ENCODE measurements at places on chromosomes 3 and 15. TPM values are rescaled to one million over a fixed set of nuclear protein-coding genes. Genes with fewer than 3 reads are reported as not detected.

DNA sequence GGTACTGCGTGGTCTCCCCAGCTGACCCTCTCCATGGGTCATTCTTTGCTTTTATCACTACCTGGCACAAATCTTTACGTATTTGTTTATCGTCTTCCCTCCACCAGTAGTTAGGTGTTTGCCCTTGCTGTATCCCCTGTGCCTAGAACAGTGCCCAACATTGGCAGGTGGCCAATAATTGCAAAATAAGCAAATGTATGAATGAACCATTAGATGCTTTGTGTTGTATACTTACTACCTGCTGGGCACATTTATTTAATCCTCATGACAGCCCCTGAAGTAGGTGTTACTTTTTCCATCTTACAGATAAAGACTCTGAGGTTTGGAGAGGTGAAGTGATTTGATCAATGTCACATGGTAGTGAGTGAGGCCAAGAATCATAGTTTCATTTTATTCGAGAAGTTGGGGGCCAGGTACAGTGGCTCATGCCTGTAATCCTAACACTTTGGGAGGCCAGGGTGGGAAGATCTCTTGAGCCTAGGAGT lies 2.0 kb upstream of the TWF2 start:
- DNase-seq = no peak

DNA sequence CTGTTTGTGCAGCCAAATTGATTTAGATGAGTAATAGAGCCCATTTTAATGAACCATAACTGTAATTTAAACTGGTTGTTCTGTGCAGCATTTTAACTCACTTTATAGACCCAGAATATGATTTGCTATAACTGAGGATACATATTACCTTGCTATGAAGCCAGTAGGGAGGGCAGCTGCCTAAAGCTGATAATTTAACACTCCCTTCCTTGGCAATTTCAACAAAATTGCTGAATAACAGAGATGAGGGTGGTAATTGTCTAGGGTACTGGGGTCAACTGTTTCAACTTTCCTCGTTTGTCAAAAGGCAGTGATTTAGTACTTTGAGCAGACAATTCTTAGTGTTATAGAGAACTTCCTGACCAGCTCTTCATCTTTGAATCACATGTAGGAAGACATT lies 304.9 kb upstream of the POU1F1 start:
- DNase-seq = no peak

- DNase-seq = no peak
Observed at GRCh38 chr3:137948400-137949072, 61.4 kb upstream of the CLDN18 start.

- DNase-seq = no peak
Observed at GRCh38 chr3:158717576-158717975, 14.7 kb downstream of the RARRES1 start.

GRCh38 chr3:82079335-82079890 lies 318.0 kb upstream of the GBE1 start:
- DNase-seq = no peak

GRCh38 chr3:81485444-81485865 lies 276.0 kb downstream of the GBE1 start:
- no peak for DNase-seq

DNA sequence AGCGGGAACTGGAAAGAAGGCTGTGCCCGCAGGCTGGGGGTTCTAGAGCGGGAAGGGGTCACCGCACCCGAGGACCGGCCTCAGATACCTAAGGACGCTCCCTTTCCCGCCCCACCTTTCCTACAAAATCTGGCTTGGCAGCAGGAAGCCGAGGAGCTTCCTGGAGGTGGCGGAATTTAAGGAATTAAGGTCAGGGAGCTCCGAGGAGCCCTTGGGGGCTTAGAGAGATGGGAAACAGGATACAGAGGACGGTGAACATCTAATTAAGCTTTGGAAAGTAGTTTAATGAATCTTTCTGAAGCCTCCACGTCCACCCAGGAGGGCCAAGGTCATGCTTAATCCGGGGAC lies 507 bp upstream of the AP3B2 start:
- DNase-seq = no peak

- no peak for DNase-seq
Observed at GRCh38 chr3:24748520-24748919, 253.9 kb upstream of the THRB start.

DNA sequence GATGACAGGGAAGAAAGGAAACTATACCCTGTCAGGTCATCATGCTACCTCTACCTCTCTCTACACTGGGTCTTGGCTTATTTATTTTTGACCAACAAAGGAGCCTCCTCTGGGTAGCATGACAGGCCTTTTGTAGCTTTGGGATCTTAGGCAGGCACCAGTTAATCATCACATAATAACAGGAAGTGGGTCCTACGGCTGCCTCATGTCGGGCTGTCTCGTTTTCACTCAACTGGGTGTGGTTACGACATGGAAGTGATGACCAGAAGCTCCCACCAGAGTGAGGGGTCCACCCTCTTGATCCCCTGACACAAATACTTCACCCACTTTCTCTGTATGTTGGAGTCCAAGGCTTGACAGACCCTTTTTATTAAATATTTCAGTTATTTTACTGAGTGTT lies 105.3 kb downstream of the CD47 start:
- no peak for DNase-seq

DNA sequence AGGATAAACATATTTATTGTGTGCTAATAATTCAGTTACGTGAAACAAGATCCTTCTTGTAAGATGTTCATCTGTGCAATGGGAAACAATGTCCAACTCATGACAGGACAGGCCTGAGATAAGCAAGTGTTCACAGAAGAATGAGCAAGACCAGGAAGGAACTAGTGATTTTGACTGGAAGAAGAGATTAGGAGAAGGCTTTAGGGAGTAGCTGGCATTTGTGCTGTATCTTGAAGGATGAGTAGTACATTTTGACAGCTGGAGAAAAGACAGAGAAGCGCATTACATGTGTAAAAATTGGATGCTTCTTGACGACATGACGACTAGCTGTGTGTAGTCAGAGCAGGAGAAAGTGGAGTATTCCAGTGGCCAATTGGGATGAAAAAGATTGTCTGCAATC lies 48.4 kb downstream of the GBE1 start:
- no peak for DNase-seq

DNA sequence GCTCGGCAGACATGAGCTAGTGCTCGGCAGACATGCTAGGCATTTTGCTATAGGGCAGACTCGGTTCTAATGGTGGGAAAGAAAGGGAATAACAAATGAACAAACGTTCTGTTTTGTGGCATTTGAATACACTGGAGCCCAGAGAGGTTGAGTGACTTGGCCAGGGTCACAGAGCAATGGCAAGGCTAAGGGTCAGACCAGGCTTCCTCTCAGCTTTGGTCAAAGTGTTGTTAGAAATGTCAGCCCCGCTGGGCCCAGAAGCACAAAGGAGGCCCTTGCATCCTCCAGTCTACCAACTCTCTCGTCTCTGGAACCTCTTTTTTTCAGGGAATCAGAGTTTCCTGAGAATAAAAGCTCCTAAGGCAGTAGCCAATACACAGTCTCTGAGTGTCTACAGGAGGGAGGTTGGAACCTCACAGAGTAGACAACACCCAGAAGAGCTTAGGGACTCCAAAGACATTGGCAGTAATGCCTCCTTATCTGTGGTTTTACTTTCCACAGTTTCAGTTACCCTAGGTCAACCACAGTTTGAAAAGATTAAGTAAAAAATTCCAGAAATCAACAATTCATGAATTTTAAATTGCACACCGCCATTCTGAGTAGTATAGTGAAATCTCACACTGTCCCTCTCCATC lies 47.3 kb downstream of the SSUH2 start:
- no peak for DNase-seq

- DNase-seq = peak; percentile 7
Observed at GRCh38 chr3:45573591-45573990, 21.0 kb upstream of the LIMD1 start.

DNA sequence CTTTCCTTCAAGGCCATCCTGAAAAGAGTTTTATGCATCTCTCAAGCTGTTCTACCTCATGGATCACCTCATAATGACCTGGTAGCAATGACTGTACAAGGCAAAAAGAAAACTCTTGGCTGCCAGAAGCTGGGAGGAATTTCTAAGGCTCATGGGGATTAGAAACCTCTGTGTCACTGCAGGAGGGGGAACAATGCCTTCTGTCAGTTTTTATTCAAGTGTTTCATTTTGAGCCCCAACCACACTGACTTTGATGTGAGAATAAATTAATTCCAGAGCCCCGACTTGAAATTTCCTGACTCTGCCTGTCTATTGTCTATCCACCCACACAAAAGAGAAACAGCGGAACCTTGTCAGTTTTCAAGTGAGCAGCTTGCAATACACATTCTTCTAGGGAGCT lies 58.7 kb upstream of the MRPL3 start:
- no peak for DNase-seq

DNA sequence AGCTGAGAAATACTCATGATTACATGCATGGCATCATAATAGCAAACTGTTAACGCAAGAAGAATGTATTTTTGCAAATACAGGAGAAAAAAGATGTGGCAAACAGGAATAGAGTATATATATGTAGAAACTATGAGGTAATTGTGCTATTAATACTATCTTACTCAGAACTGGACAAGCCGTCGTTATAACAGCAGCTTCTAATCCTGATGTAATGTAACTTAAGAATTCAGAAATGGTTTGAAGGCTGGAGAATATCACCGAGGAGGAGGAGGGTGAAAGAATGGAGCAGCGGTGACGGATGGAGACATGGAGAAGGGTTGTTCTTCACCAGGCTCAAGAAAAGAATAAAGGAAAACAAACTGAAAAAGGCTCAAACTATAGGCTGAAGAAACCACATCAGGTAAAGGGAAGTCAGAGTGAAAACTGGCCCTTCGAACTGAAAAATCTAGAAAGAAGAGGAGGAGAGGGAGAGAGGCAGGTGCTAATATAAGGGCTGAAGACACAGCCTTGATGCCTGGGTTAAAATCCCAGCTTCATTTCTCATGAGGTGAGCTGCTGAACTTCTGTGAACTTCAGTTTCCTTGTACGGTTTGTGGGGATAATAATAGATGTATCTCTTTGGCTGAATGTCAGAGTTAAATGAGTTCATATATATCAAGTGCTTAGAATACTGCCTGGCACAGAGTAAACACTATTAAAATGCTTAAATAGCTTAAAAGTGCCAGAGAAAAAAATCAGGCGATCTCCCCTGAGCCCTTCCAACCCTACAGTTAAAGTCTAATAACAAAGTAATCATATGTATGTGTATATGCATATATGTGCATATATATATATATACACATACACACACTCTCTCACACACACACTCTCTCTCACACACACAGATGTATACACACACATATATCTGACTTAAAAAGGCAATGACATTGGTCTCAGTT lies 43.9 kb downstream of the GOLIM4 start:
- no peak for DNase-seq

DNA sequence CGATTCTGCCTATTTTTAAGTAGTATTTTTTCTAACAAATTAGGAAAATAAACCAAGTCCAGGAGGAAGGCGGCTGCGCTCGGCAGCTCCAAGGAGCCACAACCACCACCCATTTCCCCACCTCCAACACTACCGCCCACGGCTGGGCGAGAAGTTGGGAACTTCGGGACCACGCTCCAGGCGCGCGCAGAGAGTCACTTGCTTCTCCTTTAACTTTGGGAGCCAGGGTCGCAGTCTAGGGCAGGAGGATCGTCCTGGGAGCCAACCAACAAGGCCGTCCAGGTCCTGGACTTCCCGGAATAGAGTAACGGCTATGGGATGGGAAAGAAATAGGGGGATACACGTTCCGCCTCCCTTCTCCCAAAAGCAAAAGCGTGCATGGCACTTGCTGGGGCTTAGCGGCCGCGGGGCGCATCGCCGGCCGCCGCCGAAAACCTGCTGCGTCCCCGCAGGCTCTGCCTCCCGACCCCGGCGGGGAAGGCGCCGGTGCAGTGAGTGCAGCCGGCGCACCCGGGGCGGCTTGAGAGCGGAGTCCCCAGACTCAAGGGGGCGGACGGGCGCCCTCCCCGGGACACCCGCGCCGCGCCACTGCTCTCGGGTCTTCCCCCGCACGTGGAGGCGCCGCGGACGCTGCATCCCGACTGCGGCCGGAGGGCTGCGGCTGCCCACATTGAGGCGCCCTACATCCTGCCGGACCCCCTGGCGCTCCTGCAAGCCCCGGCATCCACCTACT lies 699 bp downstream of the MEGF11 start:
- DNase-seq = no peak

DNA sequence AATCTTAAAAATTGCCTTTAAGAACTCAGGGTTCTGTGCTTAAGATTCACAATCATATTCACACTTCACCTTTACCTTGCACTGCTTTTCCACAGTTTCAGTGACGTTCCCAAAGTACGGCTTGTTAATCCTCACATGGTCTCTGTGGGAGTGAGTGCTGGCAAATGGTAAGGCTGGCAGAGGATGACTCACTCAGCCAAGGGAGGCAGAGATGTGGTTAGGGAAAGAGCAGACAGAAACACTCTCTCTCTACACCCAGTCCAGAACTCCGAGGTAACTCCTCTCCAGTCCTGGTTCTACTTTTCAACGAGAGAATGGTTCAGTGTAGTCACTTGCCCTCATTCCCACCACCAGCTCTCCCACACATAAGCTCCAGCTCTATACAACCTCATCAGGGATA lies 33.1 kb downstream of the RASGRP1 start:
- no peak for DNase-seq

- no peak for DNase-seq
Observed at GRCh38 chr15:33098094-33099058, 96.1 kb downstream of the FMN1 start.

DNA sequence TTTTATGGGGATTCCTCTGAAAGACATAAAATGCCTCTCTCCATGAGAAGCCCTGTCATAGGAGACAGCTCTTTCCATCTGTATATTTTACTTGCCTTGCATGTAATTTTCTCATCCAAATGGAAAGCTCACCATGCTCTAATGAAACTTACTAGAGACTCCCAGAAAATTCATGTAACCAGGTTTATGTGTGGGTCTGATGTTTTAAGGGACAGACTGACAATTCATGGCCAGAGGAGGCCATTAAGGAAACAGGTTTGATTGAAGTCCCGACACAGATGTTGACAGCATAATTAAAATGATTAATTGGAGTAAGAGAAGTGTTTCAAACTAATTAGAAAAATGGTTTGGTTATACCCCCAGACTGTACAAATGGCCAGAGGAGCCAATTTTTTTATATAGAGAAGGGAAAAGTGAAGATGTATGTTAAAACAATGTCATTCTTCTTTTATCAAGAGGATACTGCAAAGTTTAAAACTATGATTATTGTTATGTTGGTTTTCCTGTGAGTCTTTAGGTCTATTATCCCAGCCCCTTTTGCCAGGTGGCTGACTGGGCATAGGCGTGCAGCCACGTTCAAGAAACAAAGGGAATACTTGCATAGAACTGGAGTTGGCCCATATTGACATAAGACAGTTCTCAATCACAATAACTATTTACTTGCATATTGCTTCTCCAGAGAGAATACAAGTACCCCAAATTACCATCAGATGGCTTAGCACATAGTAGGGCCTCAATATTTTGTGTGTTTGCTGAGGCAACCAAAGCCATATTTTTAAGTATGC lies 64.8 kb downstream of the RBMS3 start:
- DNase-seq = no peak

The WNT7A gene
- not detected for total RNA-seq

The VWA5B2 gene
- 0.83 TPM for total RNA-seq

The AADACL2 gene
- not detected for total RNA-seq

The LYSMD2 gene
- total RNA-seq = 23.3 TPM

The PTX3 gene
- total RNA-seq = 3.9 TPM

The GOLGA6A gene
- not detected for total RNA-seq

The LIPH gene
- total RNA-seq = not detected

The SNTN gene
- not detected for total RNA-seq

Measured in sigmoid colon (tissue), 7 donors.